ENCODE measurements at places on chromosomes 5 and 9.

GRCh38 chr9:107703651-107704050 lies 214.1 kb upstream of the KLF4 start:
- no peak for DNase-seq

DNA sequence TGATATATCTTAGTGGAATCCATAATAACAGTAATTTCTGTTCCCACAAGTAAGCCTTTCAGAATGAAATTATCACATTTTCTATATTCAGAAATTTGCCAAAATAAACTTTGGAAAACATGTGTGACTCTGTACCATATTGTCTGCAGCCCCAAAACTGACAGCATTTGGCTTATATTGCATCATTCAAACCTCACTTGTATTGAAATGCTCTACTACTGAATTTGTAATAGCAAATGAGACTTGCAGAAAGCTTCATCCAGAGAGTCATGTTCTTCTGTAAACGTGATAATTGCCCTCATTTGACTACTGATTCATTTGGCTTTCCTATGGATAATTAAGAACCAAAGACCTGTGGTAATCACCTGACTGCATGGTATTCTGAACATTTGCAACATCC lies 1249.5 kb upstream of the CDH18 start:
- DNase-seq, result no peak

DNA sequence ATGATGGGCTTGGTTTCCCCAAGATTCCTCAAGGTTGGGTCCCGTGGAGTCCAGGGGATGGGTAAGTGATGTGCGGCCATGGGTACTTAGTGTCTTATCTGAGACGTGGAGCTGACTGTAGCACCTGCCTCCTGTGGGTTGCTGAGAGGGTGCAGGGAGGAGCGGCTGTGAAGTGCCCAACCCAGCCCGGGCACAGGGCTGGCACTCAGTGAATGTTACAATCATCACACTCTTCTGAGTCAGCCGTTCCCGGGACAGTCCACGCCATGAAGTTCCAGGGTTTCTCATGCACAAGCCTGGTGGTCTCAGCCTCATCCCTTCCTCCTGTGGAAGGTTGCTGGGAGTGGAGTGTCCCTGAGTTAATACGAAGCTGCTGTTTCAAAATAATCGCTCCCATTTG lies 29.1 kb downstream of the NTNG2 start:
- DNase-seq, result no peak

GRCh38 chr5:45521067-45521466 lies 175.1 kb downstream of the HCN1 start:
- DNase-seq, result no peak

- DNase-seq, result peak; percentile 52
Observed at GRCh38 chr9:14768405-14769229, 46.1 kb upstream of the CER1 start.

All from fibroblast of gingiva (primary cell).